T-cell (primary cell): ENCODE measurements at places on chromosomes 2 and 18.

GRCh38 chr2:174840436-174840835, 76.2 kb upstream of the CHRNA1 start:
- DNase-seq, result no peak

- no peak for DNase-seq
Observed at GRCh38 chr2:47535073-47535472, 132.1 kb downstream of the MSH2 start.

DNA sequence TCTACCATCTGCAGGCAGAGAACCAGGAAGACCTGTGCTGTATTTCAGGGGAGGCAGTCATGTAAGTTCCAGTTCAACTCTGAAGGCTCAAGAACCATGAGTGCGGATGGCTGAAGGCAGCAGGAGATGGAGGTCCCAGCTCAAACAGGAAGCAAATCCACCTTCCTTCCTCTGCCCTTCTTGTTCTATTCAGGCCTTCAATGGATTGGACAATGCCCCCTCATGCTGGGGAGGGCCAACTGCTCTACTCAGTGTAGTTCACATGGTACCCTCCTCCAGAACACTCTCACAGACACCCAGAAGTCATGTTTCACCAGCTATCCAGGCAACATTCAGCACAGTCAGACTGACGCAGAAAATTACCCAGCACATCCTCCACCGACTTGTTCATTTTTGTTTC, 39.1 kb upstream of the RAB31 start:
- no peak for DNase-seq

GRCh38 chr2:3176869-3177255, 200.8 kb downstream of the EIPR1 start:
- DNase-seq, result no peak

GRCh38 chr18:21342372-21342771, 100.3 kb downstream of the GREB1L start:
- DNase-seq, result no peak
